CD4-positive, alpha-beta T cell treated with Interleukin-21 for 1 hour (primary cell): ENCODE measurements at places on chromosomes 1 and 21.
A peak's percentile ranks its signal among the peaks of the same experiment; 100 is the strongest.

- no peak for DNase-seq
Observed at GRCh38 chr21:37453350-37453749, 86.8 kb downstream of the DYRK1A start.

GRCh38 chr1:15261155-15262002 lies 14.4 kb downstream of the FHAD1 start:
- peak; percentile 10 for DNase-seq

GRCh38 chr1:32962248-32962896 lies 2.2 kb downstream of the RNF19B start:
- DNase-seq = peak; percentile 55

GRCh38 chr1:11781297-11781696 lies 19.3 kb downstream of the C1orf167 start:
- DNase-seq = no peak

DNA sequence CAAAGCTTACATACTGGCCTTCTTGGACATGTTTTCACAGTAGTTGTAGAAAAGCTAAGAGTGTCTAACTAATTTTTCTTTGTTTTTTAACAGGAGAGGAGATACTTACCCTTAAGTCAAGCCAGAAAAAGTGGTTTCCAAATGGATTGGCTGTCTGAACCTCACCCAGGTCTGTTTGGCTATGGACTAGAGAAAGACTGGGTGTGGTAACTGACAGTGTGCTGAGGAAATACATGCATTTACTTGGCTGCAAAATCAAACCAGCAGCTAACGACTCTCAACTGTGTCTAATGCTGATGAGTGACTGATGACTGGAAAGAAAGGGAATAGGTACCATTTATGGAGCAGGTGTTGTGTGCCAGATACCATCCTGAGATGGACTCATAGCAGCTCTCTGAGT lies 91.1 kb downstream of the MTR start:
- no peak for DNase-seq

DNA sequence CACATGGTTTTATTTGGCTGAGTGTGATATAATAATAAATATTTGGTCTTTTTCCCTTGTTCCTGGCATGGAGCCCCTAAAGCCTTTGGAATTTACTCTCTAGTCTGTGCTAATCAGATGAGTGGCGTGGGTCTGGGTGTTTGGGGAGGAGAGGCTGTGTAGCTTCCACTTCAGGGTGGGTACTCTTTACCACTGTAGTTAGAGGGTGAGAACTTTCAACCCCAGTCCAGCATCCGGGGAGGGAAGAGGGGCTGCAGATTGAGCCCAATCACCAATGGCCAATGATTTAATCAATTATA lies 20.0 kb downstream of the USP25 start:
- DNase-seq = no peak

- no peak for DNase-seq
Observed at GRCh38 chr1:235635938-235636662, 13.5 kb downstream of the GNG4 start.

DNA sequence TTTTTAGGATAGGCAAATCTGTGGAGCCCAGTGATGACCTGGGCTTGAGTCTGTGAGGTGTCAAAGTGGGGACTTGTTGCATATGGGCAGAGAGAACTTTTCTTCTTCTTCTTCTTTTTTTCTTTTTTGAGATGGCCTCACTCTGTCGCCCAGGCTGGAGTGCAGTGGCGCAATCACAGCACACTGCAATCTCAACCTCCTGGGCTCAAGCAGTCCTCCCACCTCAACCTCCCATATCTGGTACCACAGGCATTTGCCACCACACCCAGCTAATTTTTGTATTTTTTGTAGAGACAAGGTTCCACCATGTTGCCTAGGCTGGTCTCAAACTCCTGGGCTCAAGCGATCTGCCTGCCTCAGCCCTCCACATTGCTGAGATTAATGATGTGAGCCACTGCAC lies 80.3 kb downstream of the RD3 start:
- DNase-seq = no peak

GRCh38 chr1:226397011-226397926 lies 10.6 kb downstream of the PARP1 start:
- no peak for DNase-seq

DNA sequence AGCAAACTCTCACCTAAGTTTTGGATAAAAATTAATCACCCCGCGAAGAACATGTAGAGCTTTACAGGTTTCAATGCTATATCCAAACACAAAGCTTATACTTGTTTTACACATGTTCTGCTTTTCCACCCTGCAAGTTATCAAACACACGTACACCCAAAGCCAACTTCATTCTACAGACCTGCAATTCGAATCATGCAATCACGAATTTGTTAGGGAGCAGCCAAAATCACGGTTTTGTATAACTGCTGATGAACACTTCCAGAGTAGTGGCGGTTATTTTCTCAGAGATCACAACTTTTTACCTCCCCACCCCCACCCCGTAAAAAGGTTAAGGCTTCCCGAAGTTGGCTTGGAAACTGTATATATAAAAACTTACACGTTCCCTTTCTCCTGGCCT lies 1.4 kb downstream of the HMGN1 start:
- DNase-seq = no peak

- DNase-seq = no peak
Observed at GRCh38 chr1:209416716-209417115, 166.8 kb upstream of the CAMK1G start.

DNA sequence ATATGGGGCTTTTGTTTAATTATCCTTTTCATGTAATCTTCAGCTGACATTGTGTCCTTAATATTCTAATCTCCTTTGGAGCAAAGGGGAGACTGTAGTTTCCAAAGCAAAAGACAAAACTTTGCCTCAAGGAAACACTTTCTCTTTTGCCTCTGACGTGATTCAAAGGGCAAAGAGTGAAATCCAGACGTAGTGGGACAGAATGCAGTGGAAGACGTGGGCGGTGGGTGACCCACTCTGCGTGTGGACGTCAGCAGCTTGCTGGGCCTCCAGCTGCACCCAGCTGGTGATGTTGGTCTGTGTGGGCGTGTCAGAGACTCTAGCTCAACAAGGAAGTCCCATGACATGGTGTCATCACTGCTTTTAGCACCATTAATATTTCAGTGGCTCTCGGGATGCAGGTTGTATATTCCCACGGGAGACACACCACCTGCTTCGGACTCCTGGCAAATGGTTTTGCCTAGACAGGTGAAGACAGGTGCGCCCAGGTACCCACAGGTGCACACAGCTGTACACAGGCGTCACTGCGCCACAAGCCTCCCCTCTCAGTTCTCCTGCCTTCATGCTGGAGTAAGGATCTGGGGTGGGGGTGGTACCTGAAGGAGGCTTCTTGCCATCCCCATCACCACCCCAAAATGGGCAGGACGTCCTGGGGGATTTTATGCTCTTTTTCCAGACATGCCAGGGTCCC lies 292.1 kb upstream of the VAMP3 start:
- no peak for DNase-seq

DNA sequence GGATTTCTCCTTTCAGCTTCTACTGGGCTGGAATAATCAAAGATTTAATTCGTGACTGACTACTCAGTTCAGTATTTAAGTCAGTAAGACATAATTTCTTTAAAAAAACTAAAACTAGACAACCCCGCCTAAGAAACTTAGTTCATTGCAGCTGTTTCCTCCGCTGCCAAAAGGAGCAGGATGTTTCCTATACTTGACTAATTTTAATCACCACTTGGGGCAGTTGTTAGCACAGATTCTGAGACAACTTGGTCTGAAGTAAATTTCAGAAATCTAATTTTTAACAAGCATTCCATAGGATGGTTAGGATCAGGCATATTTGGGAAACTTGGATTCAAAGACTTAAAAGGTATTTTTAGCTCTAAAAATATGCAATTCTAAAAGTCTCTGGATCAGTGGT lies 34.0 kb downstream of the EPRS1 start:
- no peak for DNase-seq

GRCh38 chr1:61620536-61620935 lies 104.4 kb downstream of the TM2D1 start:
- DNase-seq = no peak

DNA sequence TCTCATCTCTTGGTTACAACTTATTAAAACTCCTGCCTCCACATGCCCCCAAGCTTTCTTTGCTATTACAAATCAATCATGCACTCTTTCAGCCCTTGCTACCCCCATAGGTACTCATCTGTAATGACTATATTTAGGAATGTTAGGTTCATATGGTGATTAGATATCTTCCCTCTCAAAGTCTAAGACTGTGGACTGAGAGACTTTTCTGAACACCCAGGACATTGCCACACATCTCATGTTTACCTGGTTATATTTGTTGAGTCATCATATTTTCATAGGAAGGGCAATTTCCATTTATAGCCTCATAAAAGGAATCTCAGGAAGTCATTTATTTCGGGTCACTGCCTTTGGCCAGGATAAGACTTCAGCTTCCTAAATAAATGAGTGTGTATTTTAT lies 81.5 kb upstream of the LPGAT1 start:
- no peak for DNase-seq

DNA sequence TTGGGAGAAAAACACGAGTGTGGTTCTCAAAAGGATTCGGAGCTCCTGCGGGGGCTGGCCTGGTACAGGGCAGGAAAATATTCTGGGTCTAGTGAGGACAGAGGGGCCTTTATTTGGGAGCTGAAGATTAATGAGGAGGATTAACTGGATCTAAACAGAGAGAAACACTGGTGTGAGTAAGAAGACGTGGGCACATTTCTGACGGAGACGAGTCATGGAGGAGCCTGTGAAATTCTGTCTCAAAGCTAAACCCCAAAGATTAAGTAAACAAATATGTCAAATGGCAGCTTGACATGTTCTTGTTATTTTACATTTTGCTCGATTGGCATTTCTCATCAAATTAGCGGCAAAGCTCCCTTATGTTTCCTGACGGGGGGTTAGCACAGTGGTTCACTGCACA lies 12.8 kb downstream of the PROK1 start:
- DNase-seq = no peak

DNA sequence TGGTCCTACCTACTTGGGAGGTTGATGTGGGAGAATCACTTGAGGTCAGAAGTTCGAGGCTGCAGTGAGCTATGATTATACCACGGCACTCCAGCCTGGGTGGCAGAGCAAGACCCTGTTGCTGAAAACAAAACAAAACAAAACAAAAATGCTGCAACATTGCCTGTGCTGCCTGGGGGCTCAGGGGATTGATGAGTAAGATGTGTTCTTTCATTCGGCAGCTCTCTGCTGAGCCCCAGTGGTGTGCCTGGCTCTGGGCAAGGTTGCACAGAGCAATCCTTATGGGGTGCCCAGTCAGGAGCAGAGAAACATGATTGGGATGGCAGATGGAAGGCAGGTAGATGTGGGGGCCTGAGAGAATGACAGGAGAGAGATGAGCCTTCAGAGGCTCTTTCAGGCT lies 28.6 kb upstream of the KDM4A start:
- no peak for DNase-seq

- no peak for DNase-seq
Observed at GRCh38 chr1:18410407-18410806, 70.3 kb upstream of the KLHDC7A start.

DNA sequence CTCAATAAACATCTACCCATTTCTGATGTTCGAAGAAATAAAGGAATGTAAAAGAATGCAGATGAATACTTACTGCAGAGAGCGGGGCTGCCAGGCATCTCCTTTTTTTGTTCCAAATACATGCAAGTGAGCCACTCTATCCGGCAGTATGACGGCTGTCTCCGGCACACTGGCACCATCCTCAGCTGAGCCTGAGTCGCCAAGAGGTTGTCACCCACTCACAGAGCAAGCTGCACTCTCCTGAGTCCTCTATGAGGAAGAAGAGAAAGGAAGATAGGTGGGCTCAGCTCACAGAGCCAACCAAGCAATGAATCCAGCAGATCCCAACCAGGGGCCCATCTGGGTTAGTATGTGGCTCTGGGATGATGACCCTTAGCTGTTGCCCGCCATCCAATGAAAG lies 65.3 kb downstream of the CD46 start:
- DNase-seq = no peak

DNA sequence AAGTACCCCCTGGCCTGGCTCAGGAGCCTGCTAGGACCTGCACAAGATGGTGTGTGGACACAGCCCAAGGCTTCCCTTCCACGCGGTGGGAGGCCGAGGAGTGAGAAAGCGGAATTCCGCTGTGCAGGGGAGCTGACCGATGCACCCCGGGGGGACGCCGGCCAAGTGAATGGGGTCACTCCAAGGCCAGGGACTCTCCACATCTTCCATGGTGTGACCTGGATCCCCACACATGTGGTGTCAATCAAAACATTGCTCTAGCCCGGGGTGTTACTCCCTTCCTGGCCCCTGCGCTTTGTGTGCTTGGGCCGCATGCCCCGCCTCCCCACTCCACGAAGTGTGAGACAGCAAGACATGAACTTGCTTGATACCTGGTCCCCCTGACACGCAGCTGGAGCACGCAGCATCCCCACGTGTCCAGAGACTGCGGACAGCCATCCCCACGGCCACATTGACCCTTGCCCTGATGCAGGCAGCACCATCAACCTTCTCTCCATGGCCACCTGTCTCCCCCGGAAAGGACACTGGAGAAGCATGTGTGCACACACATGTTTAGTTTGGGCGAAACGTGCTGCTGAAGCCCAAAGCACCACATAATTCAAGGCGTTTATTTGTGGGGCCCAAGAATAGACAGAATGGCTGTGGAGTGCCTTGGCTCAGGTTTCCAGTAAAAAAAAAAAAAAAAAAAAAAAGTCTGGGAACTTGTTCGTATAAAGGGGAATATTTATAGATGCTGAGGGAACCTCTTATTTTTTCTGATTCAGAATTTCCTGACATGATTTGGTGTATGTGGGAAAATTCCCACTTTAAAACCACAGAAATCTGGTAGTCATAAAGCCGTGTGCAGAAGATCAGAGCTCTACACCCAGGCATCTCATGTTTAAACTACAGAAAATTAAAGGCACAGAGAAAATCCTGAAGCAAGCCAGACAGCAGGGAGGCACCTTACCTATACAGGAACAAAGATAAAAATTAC lies 171.7 kb downstream of the HUNK start:
- DNase-seq = no peak

GRCh38 chr1:205472737-205473441 lies 17.0 kb upstream of the BLACAT1 start:
- DNase-seq = no peak

GRCh38 chr1:62314454-62315350 lies 4.5 kb downstream of the KANK4 start:
- no peak for DNase-seq

GRCh38 chr1:226457307-226457712 lies 49.4 kb upstream of the PARP1 start:
- DNase-seq = peak; percentile 64

DNA sequence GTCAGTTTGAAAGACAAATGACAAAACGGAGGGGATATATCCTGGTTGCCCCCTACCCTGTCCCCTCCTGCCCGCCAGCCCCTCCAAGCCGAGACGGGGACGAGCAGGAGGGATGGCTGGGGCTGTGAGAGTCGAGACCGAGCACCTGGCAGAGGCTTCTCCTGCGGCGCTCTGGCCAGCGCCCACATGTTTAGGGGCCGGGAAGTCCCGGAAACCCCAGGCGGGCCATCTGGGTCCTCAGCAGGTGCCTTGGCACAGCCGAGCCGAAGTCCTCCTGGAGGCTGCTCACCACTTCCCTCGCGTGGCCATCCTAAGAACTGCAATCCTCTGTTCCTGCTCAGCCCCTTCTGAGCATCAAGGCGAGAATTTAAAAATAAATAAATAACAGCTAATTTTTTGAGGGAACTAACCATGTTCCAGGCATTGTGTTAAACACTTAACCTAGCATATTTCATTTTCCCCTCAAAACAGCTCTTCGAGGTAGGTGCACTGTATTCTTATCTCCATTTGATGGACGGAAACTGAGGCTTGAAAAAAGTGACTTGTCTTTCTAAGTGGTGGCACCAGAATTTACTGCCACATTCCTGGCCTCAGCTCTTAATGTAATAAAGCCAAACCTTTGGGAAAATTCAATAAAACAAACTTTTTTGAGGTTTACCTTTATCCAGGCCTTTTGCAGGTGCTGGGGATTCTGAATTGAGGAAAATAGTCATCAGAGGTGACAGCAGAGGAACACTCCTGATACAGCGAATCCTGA lies 3.5 kb upstream of the RIMS3 start:
- DNase-seq = peak; percentile 83
